ENCODE measurements at places on chromosomes 11 and 22.
A peak's percentile ranks its signal among the peaks of the same experiment; 100 is the strongest.

DNA sequence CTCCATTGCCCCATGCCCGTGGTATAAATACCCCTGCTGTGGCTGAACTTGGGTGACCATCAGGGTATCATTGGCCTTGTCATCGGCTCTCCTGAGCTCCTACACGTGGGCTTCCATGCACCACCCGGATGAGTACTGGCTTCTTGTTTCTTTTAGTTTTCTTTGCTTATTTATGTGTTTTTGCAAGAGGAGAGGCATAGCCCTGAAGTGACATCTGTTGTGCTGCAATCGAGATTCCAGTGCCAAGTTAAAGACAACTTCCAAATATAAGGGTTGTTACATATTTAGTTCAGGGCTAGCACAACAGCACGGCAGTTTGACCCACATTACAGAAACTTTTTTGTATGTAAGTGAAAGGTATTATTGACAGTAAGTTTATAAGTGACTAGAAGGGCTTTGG is 1087.1 kb downstream of the TBC1D22A start:
- DNase-seq = no peak

DNA sequence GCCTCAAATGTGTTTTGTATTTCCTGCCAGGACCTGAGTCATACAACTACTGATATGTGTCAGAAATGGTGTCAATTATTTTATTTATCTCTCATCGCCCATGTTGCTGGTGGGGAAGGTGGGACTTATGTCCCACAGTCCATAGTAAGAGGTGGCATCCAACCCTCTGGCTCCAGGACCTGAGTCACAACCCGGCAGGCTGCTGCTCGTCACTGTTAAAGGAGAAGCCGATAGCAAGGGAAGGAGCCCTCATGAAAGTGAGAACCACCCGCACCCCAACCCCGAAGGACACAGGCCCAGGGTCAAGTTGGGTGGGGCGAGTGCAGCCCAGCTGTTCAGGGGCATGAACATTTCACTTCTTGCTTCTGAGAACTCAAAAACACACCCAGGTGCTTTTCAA is 33.1 kb upstream of the TP53I11 start:
- DNase-seq = no peak

DNA sequence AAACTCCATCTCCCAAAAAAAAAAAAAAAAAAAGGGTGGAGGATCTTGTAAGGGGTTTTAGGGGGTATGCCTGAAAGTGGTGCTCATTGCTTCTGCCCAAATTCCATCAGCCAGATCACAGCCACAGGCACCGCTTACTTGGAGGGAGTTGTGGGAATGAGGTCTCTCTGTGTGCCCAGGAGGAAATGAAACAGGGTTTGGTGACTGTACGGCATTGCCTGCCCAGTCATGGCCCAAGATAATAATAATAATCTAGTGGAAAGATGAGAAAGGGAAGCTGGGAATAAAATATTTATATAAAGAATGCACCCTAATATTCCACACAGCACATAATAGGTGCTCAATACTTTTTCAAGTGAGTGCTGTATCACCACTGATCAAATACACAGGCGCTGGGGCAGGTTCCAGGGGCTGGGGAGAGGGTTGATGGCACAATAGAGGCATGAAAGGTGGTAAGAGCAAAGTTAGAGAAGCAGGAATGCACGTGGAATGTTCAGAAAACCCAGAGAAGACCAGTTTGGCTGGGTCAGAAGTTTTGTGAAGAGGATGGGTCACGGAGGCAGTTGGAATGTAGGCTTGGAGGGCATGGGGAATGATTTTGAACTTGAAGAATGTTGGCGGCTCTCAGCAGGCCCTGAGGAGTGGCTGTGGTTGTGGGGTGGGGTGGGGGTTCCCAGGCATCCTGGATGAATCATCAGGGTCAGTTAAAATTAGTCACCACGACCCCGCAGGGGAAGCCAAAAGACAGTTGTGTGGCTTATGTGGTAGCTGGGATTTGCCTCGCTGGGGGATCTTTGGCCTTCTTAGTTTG is 12.5 kb upstream of the MB start:
- peak; percentile 97 for DNase-seq

DNA sequence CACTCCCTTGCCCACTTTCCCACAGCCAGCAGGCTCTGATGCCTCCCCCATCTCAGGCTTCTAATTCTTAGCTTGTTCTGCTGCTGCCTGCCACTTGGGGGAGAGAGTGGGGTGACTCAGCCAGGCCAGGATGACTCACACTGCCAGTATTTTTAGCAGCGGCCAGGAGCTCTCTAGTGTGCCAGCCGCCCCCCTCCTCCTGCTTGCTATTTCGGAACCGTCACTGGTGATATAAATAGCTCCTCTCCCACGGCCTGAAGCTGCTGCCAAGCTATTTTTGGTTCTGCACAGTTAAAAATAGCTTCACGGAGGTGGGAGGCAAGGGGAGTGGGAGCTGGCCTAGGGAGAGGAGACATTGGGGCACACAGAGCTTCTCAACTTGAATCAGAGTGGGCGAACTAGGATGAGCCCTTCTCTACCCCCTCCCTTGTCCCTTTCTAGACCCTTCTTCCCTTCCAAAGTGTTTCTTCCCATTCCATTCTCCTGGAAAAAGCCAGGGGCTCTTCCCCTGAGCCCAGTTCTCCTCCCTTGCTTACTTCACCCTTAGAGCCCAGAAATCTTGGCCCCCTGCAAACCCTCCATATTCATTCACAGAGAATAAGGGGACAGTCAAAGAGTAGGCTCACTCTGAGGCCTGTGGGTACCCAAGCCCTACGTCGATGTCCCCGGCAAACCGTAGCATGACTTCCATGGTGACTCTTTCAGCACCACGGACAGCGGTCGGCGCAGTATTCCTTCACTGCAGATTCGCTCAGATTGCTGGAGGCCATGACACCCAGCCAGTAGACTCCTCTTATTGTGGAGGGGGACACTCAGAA is 2.5 kb upstream of the NPAS4 start:
- DNase-seq = peak; percentile 90

GRCh38 chr22:37254867-37255233 is 10.8 kb upstream of the RAC2 start:
- peak; percentile 67 for DNase-seq

DNA sequence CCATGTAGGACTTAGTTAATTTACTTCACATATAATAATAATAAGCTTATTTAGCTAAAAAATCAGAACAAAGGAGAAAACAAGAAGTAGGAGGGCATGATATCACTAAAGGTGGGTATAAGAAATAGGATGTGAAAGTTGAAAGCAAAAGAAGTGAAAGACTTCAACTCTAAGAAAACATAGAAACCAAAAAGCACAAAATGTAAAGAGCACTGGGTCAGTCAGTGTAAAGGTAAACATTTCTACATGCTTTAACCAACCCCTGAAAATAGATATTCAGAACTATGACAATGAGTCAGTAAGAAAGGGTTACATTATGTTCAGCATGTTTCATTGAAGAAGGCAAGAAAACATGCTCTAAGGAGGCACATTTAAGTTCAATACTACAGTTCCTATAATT is 298.8 kb downstream of the SWAP70 start:
- no peak for DNase-seq

GRCh38 chr11:45060707-45061106 is 85.7 kb upstream of the PRDM11 start:
- no peak for DNase-seq

DNA sequence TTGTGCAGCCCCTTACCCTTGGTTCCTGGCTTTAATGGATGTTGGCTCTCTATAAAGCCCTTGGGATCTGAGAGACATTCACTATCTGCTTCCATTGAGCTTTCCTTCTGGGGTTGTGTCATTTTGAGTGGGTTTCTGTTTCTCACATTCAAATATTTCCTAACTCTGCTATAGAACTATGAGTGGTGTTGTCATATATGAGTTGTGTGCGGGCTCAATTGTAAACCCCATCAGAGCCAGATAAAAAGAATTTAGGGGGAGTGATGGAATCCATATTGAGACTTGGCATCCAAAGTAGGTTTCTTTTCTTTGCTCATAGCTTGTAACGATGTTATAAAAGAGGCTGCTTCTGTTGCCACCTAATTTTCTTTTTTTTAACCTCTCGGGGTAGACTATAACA is 41.8 kb upstream of the SPON1 start:
- no peak for DNase-seq

DNA sequence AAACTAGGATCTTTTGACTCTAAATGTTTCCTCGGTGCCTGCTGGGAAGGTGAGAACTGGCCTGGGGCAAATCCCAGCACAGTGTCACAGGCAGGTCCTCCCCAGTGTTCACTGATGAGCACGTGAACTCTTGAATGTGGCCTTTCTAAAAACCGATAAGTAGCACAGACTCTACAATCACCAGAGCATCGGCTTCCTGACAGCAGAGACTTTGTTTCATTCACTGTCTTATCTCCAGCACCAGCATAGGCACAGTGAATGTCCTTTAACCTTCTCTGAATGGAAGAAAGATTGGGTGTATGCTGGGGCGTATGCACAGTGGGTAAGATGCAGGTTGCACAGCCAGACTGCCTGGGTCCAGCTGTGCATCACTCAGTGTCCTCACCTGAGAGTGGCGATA is 59.3 kb upstream of the EIF3D start:
- DNase-seq = no peak

DNA sequence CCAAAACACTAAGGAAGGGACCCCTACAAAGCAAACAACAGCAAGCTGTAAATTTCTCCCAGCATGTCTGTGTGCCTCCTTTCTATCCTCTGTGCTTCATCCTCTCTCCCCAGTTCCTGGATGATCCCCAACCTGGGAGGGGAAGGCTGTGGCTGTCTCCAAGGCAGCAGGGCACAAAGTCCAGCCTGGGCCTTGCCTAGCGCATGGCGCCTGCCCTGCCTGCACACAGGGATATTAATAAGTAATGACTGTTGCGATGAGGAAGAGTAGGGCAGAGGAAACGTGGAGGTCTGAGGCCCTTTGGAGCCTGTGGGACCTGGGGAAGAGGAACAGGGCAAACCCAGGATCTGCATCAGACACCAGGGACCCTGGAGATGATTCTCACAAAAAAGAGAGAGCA is 2.0 kb downstream of the USH1C start:
- DNase-seq = no peak

DNA sequence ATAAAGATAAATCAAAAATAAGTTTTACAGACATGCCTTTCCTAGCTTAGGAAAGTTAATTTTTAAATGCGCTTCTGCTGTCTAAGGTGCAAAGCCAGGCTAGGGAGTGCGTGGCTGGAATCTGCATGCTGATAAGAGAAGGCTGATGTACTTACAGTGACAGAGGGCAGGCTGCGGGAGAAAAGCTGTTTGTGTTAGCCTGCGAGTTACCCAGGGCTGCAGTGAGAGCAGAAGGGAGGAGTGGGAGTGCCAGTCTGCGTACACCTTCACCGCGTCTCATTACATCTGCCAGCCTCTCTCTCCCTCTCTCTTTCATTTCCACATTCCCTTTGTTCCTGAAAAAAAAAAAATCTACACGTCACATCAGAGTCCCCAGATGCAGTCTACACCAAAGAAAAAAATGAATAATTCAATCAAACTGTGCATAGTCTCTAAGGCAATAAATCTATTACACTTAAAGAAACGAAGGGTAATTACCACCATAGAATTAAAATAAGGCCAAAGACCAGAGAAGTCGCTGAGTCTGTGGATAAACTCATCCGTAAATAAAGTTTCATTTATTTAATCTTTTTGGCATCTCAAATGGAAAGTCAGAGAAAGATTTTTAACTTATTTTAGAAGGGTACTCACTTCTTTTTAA is 126.4 kb upstream of the C11orf58 start:
- DNase-seq = no peak

GRCh38 chr11:115183830-115184229 is 320.4 kb downstream of the CADM1 start:
- DNase-seq = no peak

DNA sequence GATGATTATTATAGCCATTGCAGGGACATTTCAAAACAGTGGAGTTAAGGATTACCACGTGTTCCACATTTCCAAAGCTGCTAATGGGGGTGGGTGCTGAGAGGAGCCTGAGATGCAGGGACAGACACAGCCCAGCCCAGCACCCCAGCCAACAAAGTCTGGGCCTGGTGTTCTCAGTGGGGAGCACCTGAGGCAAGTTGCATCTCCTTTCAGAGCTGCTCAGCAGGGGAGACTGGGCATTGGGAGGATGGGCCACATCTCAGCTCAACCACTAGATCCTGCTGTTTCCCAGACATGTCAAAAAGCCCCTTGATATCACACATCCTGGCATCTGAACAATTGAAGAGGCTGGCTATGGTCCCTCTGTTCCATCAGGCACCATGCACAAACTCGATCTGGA is 458.0 kb upstream of the KIRREL3 start:
- no peak for DNase-seq

DNA sequence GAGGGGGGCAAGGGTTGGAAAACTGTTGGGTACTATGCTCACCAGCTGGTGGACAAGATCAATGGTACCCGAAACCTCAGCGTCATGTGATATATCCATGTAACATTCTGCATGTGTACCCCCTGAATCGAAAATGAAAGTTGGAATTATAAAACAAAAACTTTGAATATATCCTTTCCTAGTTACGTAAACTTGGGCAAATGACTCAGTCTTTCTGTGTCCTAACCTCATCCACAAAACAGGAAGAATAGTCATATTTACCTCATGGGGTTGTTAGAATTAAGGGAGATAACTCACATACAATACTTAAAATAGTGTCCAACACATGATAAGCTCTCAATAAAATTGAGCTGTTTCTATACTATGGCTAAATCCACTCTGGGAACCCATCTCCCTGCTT is 620.1 kb upstream of the KIRREL3 start:
- DNase-seq = no peak

- DNase-seq = no peak
Observed at GRCh38 chr11:64109332-64109731, 56.6 kb downstream of the MACROD1 start.

GRCh38 chr11:69114811-69115523 is 40.8 kb upstream of the SMIM38 start:
- DNase-seq = no peak

DNA sequence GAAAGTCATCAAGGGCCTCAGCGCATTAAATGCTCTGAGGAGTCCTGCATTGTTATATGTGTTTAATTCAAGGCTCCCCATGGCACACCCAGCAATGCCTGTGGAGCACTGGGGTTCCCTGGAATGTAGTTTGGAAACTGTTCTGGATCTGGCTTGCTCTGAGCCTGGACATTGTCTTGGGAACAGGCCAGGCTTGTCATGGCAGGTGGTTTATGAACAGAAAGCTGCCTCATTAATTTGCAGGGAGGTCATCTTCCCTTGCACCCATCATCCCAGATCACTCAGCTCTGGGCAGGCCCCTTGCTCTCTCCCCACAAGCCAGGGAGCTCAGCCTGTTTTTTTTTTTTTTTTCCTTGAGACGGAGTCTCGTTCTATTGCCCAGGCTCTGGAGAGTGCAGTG is 32.9 kb downstream of the RPS6KA4 start:
- no peak for DNase-seq
